ENCODE measurements at places on chromosomes 6 and 20.

DNA sequence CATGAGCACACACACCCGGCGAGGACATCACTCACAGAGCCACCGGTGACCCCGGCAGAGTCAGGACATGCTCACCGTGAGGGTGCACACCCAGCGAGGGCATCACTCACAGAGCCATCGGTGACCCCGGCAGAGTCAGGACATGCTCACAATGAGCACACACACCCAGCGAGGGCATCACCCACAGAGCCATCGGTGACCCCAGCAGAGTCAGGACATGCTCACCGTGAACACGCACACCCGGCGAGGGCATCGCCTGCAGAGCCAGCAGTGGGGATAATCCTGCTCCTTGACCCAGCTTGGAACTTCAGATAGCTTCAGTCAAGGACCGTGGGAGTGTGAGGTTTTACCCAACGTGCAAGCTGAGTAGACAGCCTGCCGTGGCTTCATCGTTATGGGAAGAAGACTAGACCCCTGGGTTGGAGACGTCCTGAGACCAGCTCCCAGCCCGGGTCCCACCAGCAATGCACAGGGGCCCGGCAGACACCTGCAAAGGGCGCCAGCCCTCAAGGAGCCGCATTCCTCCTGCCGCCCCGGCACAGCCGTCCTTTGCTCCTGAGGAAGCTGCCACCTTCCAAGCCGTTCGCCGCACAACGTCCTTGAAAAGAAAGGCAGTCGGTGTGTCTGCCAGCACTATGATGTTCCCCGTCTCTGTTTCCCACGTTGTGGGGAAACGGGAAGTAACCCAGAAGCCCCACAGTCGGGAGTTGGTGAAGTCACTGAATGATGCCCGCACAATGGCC lies 192.3 kb downstream of the DLL1 start:
- no peak for DNase-seq

DNA sequence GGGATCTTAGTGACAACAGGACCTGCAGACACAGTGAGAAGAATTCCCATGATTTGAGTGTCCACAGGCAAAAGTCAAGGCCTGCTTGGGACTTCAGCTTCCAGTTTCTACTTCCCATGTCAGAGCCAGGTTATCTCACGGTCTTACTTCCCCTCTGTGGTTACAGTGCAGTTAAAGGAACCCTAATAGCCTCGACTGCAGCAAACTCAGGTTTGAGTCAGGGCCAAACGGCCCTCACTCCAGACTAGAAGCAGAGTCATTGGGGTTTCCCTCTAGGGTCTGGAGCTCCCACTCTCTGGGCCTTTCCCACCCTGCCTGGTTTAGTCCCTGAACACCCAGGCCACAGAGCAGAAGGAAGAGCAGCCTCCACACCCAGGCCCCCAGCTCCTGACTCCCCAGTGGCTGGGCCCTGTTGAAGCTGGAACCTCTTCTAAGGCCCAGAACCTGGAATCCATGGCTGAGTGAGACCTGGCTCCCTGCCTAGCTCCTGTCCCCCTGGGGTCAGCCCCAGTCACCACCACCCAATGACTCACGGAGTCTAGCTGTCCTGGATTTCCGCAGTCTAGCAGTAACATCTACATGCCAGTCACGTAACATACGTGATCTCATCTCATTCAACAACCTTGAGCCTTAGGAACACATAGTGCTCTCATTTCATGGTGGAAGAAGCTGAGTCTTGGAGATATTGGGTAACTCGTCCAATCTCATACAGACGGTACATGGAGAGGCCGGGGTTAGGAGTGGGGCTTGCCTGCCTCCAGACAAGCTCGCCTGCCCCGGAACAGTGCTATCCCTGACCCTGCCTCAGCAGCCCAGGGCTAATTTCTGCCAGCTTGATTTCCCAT lies 9.2 kb upstream of the GHRH start:
- DNase-seq = no peak

- DNase-seq = no peak
Observed at GRCh38 chr20:33709905-33710541, 10.1 kb downstream of the PXMP4 start.

DNA sequence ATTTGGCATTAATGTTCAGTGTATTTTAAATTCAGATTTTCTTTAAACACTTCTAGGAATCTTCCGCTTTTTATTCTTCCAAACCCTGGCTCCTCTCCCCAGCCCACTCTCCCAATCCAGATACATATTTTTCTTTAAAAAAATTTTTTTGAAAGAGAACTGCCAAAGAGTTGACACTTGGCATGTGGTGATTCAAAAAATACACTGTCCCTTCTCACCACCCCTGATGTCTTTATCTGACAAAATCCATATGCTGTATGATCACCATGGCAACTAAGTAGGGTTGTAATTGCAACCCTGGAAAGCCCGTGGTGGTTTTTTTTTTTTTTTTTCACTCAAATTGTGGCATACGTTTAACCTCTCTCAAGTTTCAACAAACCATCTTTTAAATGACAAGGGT lies 355.8 kb upstream of the SASH1 start:
- DNase-seq = no peak

DNA sequence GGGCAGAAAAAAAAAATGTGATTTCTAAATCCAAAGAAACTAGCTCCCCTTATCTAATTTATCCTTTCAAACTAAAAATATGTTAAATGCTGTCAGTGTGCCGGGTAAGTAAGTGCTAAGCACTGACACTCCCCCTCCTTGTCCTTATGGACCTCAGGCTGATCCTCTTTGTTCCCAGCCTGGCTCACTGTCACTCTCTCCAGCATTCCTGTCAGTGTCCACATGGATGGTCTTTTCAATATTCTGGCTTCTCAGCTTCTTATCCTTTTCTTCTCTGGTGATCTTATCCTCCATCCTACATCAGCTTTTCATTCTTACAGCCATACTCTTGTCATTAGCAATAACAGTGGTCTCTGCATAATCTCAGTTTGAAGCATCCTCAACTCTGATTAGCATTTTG lies 55.0 kb downstream of the BCKDHB start:
- no peak for DNase-seq

GRCh38 chr6:154239392-154239791 lies 117.2 kb downstream of the IPCEF1 start:
- DNase-seq = no peak

DNA sequence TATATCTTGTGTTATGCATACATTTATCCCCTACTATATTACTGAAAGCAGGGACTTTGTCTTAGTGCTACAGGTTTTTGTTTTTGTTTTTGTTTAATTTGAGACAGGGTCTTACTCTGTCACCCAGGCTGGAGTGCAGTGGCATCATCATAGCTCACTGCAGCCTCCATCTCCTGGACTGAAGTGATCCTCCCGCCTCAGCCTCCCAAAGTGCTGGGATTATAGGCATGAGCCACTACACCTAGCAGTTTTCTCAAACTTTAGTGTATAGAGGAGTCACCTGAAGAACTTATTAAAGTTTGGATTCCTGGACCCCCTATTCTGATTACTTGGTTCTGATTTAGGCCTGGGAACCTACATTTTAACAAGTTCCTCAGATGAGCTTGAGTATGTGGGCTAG lies 51.9 kb downstream of the CBFA2T2 start:
- DNase-seq = no peak

DNA sequence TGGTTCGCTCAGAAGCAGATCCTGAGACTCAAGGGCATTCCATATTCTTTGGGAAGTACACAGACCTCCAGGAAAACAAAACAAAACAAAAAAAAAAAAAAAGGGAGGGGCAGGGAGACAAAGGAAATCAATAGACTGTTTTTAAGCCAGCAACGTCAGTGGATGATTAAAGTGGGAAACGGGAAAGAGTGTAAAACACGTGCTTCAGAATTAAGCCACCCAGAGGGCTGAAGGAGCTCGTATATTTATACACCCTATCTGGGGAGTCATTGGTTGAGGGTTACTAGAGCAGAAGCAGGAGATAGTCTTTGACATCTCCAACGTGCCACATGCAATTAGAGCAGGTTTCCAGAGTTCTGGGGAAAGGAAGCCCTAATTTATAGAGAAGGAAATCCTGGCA lies 26.2 kb downstream of the PDE7B start:
- DNase-seq = no peak

- no peak for DNase-seq
Observed at GRCh38 chr6:106287215-106287614, 38.3 kb downstream of the ATG5 start.

DNA sequence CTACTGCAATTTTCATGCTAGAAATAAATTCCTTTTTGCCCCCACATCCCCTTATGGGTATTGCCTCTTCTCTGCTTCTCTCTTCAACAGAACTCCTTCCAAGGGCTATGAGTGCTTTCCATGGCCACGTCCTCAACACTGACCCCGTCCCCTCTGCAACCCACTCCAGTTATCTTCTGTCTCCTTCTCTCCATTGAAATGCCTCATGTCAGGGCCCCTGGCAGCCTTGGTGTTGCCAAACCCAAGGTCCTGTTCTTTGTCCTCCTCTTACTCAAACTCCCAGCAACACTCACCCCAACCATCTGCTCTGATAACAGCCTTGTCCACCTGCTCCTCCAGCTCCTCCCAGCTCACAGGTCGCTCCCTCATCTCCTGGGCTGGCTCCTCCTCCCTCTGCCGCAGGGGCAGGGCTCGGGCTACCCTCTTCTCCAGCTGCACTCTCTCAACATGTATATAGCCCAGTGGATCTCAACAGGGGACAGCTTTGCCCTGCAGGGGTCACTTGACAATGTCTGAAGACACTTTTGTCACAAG lies 196.1 kb upstream of the QKI start:
- no peak for DNase-seq

DNA sequence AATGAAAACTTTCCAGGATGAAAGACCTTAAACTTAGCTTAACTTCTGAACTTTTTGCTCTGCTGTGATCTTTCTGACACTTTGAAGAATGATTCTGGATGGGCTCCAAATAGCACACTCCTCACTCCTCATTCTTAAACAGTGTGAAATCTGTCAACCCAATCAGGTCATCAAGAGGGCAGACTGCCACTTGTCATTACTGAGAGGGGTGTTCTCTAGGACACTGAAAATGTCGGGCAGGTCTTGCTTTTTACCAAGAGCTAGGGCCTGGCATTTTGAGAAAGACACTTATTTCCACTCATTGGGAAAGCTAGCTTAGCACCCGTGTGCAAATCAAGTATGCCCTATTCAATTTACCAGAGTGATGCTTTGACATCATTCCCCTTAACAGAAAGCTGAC lies 122.2 kb downstream of the MTFR2 start:
- DNase-seq = no peak

DNA sequence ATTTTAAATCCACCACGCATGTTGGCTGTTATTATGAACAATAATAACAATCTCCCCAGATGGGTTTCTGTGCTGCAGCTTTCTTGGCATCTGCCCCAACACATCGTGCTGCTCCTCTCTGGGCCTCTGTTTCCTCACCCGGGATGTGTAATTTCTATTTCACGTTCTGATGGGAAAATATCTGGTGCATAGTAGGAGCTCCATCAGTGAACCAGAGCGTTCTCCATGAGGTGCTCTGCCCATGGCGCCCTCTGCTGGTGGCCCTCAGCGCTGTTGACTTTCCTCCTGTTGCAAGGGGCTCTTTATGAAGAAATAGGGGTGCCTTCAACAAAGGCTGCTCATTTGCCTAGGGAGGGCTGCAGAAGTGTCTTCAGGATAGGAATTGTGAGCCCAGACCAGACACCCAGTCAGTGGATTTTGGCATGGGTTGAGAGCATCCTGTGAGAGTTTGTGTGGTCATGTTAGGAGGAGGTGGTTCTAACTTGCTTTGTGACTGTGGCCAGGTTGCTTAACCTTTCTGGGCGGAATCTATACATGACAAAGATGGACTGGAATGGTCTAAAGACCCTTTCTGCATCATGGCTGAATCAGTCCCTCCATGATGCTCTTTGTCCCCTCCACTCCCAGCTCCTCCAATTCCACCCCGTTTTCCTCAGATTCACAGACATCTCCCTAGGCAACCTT lies 8.1 kb downstream of the SCRT2 start:
- no peak for DNase-seq

GRCh38 chr6:149723771-149724417 lies 6.0 kb upstream of the LATS1 start:
- no peak for DNase-seq

GRCh38 chr20:19929481-19930145 lies 87.5 kb upstream of the NAA20 start:
- DNase-seq = no peak

- DNase-seq = no peak
Observed at GRCh38 chr6:154412106-154412820, 55.7 kb upstream of the IPCEF1 start.

GRCh38 chr6:139081471-139081870 lies 52.9 kb downstream of the ABRACL start:
- DNase-seq = no peak

DNA sequence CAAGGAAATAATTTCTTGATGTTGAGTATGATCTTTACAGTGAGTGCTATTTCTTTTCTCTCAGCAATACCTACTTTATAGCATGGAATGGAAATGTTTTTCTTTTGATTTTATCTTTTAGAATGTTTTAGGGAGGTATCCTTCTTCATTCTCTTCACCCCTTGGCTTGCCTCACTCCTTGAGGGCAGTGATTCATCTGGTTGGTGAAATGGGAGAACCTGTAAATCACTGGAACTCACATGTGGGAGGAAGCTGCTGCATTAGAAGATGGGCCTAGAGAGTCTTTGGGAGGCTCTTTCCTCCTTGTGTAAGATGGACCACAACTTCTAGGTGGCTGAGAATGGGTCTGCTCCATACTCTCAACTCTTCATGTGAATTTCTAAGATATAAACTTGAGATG lies 244.8 kb upstream of the SYNCRIP start:
- no peak for DNase-seq

DNA sequence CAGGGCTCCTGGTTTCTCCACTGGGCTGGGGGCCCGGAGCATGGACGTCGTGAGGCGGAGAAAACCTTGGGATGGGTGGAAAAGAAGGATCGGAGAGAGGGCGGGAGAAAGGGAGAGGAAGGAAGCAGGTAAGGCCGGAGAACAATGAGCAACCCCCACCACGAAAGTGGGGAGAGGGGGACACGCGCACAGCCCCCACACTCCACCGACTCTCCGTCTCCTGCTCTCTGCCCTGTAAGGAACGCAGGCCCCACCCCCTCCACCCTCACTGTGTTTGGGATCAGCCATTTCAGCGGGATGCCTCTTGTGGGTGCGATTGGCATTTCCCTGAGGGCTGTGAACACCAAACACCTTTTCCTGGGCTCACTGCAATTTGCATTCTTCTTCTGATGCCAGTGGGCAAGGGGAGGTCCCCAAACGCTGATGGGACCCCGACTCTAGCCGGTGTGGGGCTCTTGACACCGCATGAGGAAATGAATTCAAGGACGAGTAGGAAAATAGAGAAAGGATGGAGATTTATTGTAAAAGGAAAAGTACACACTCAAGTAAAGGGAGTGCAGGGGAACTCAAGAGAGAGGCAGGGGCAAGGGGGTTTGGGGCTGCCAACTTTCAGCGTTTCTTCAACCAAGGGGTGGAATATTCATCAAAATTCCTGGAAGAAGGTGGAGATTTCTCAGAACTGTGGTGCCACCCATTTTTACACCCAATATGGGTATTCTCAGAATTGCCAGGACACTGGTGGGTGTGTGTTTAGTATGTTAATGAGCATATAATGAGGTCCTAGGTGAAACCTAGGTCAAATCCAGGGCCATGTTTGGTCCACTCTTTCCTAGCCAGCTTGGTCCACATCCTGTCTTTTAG lies 13.1 kb upstream of the RAET1L start:
- DNase-seq = no peak
